ENCODE measurements at places on chromosomes 5 and 9. TPM values are rescaled to one million over a fixed set of nuclear protein-coding genes. Genes with fewer than 3 reads are reported as not detected.

GRCh38 chr5:158716668-158717067 lies 383.0 kb downstream of the EBF1 start:
- DNase-seq, result no peak

DNA sequence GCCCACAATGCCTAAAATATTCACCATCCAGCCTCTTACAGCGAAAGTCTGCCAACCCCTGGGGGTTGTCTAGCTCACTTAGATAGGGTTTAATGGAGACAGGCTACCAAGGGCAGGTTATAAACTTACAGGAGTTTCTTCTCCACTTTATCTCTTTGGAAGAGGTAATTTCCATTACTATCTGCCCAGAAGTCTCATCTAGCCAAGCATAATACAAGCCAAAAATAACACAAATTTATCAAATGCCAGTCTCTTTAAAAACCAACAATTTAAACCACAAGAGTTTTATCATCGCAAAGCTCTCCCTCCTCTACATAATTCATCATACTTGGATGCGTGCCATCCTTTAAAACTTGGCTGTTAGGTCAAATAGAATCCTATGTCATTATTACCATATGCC lies 6.2 kb downstream of the RBM22 start:
- no peak for DNase-seq

Gene SHOC1
- polyA plus RNA-seq, result 0.07 TPM

Gene ZBTB26
- polyA plus RNA-seq, result 9.6 TPM

- DNase-seq, result no peak
Observed at GRCh38 chr9:95049761-95050160, 267.7 kb downstream of the FANCC start.

Gene ZNF79
- 5.2 TPM for polyA plus RNA-seq

GRCh38 chr9:98256756-98257155 lies 1.3 kb upstream of the TBC1D2 start:
- no peak for DNase-seq

DNA sequence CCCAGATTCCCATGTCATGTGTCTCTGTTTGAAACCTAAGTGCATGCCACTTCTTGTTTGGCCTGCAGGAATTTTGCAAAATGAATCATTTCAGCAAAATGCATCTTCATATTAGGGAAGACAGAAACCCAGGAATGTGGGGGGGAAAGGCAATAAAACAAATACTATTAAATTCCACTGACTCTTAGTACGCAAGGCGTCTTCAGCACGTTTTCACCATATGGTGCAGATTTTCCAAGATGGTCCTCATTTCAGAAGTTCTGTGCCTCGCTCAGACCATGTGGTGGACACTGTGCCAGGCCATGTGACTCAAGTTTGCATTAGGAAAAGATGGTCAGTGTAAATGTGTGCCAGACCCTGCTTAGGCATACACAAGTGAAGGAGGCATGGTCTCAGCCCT lies 184.0 kb downstream of the ACTL7B start:
- no peak for DNase-seq

GRCh38 chr9:116411506-116411905 lies 257.9 kb downstream of the PAPPA start:
- DNase-seq, result no peak

- DNase-seq, result no peak
Observed at GRCh38 chr9:127106466-127106855, 16.0 kb downstream of the ANGPTL2 start.

DNA sequence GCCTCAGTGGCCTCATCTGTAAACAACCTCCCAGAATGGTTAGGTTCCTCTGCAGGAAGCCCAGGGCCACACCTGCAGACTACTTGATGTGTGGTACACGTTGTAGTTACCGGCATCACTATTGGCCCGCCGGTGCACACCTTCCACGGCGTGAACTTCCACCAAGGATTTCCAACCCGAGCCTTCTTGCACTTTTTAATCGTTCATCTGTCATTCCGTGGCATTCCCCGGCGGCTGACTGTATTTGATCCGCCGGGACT lies 5.3 kb upstream of the TRIM41 start:
- no peak for DNase-seq

Gene ADAMTS6
- polyA plus RNA-seq, result 21.3 TPM

- no peak for DNase-seq
Observed at GRCh38 chr5:68534131-68534940, 318.8 kb downstream of the PIK3R1 start.

- no peak for DNase-seq
Observed at GRCh38 chr5:147436596-147436995, 73.3 kb downstream of the DPYSL3 start.

- no peak for DNase-seq
Observed at GRCh38 chr5:174690271-174690670, 34.1 kb upstream of the MSX2 start.

GRCh38 chr9:37501957-37502596 lies 16.3 kb downstream of the POLR1E start:
- no peak for DNase-seq

DNA sequence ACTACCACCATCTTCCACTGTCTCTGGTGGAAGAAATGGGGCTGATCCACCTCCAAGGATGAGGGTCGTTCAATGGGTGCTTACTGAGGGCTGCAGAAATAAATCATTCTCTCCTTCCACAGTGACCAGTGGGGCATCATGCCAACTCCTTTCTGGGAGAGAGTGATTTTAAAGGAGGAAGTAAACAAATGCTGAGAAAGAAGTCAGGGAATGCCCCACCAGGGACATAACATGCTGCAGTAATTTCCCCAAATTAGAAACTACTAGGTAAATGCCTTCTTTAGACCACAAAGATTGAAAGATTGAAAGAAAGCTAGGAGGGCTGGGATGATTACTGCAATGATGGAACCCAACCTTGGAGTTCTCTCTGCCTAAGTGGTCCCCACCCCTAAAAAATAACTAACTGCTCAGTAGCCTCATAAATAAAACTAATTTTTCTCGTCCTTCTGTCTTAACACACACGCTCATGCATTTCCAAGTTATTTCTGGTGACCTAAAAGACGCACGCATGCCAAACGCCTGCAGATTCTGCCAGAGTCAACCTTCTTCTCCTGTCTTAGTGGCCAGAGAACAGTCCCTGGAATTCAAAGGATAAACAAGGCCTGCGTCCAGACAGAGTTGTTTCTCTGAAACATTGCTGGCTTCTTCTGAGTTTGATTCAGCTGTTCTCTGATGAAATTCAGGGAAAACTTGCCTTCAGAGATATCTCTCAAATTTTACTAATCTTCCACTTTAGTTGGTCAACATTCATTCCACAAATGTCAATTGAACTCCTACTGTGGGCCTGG lies 250.0 kb downstream of the NR3C1 start:
- peak; percentile 81 for DNase-seq

- DNase-seq, result no peak
Observed at GRCh38 chr5:14698495-14698894, 34.0 kb downstream of the OTULIN start.

Gene ADGRD2
- polyA plus RNA-seq, result not detected

GRCh38 chr9:76610011-76610352 lies 151.0 kb downstream of the GCNT1 start:
- DNase-seq, result no peak

GRCh38 chr5:81383867-81384266 lies 10.1 kb downstream of the ACOT12 start:
- no peak for DNase-seq

DNA sequence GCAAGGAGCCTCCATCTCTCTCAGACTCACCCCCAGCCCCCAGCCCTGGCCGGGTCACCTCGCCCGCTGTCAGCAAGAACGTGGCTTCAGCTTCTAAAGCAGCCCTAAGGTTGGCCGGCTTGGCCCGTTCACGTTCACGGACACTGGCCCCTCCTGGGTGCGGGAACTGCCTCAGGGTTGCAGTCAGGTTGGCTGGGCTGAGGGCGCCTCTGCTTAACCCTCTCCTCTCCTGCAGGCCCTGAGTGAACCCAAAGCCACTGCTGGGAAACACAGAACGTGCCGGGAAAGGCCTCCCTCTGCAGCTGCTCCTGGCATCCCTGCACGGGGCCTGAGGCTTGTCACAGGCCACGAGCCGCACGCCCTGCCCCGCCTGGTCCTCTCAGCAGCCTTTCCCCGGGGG lies 40.1 kb upstream of the UBAC1 start:
- DNase-seq, result no peak

- no peak for DNase-seq
Observed at GRCh38 chr5:118990582-118990981, 2.2 kb upstream of the DTWD2 start.

Gene SCGB3A2
- polyA plus RNA-seq, result not detected

DNA sequence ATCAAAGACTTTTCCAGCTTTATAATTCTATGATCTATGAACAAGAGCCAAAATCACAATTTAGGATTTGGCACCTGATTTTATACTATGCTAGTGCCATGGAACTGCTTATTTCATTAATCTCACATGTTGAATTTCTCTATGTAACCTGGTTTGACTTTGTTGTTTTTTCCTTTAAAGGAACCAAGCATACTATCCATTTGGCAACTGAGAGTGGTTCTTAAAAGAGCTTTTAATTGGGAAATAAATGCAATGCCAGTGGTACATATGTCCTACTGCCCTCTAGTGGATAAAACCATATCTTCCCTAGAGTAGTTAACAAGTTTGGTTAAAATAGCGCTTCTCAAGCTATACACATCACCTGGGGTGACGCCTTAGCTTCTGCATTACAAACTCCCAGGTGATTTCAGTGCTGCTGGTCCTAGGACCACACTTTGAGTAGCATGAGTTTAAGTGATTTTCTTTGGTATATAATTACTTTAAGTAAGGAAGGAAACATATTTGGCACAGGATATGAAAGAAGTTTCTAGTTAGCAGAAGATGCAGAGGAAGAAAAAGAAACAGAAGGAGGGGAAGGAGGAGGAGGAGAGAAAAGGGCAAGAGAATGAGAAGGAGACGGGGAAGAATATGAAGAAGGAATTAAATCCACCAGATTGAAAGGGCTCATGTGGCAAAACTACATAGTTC lies 56.8 kb downstream of the FGF10 start:
- DNase-seq, result peak; percentile 21

DNA sequence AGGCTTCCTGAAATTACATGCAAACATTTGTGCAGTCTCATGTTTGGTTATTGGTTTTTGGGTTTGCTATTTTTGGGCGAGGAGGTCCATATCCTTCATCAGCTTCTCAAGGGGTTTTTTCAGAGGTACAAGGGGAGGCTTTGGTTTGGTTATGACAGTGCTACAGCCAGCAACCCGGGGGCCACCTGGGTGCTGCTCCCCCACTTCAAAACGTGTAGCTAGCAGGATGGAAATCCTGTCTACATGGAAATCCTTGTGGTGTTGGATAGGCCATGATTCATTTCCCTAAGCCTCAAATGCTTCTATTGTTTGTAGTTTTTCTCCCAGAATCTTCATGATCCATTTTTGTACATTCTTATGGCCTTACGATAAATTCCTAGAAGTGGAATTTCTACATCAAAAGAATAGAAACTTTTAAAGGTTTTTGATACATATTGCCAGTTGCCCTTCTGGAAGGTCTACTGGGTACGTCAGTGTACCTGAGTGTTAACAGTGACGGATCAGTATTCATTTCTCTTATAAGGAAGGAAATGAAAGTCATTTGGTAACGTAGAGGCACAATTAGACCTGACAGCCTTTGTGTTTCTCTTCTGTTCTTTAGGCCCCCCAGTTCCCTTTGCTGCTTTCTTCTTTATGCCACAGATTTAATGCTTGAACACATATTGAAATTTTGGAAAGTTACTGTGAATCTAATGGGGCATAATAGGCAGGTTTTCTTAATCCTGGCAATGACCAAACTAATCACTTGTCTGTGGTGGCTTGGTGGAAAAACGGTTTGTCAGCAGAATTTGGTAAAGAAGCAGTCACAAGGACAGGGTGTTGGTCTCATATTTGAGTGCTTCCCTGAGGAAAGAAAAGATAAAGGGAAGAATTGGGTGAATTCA lies 69.7 kb upstream of the ABL1 start:
- DNase-seq, result no peak

- no peak for DNase-seq
Observed at GRCh38 chr9:137476856-137477255, 17.7 kb upstream of the NSMF start.

DNA sequence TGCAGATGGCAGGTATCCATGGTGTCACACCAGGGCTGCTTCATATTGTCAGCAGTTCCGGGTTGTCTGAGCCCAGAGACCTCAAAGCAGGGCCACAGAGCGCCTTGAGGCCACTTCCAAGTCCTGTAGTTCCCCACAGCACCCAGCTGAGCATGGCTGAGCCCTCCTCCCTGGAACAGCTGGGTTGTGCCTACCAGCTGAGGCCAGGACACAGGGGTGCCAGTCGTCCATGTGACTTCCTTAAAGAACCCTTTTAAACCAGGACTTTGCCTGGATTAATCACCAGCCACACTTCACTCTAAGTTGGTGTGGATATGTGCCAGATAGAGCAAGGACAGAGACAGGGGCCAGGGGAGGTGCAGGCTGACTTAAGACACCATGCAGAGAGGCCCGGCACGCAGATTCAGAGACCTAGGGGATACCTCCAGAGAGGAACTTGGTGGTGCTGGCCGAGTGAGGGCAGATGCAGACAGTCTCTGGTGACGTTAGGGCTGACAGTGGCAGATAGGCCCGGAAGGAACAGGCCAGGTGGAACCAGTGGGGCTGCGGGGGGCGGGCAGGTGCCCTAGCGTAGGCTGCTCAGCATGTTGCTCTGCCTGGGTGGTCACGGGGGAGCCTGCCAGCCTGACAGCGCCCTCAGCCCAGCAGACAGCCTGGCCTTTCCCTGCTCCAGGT lies 142.7 kb downstream of the CACNA1B start:
- DNase-seq, result no peak

Gene NMUR2
- polyA plus RNA-seq, result not detected

GRCh38 chr9:78678877-78679276 lies 382.0 kb downstream of the PSAT1 start:
- DNase-seq, result no peak

Gene ESM1
- 0.35 TPM for polyA plus RNA-seq

Gene IFNA21
- polyA plus RNA-seq, result not detected

- no peak for DNase-seq
Observed at GRCh38 chr5:8568858-8569257, 699.9 kb downstream of the MTRR start.

Gene IL9
- not detected for polyA plus RNA-seq

GRCh38 chr9:120931231-120932085 lies 4.9 kb upstream of the TRAF1 start:
- DNase-seq, result no peak

DNA sequence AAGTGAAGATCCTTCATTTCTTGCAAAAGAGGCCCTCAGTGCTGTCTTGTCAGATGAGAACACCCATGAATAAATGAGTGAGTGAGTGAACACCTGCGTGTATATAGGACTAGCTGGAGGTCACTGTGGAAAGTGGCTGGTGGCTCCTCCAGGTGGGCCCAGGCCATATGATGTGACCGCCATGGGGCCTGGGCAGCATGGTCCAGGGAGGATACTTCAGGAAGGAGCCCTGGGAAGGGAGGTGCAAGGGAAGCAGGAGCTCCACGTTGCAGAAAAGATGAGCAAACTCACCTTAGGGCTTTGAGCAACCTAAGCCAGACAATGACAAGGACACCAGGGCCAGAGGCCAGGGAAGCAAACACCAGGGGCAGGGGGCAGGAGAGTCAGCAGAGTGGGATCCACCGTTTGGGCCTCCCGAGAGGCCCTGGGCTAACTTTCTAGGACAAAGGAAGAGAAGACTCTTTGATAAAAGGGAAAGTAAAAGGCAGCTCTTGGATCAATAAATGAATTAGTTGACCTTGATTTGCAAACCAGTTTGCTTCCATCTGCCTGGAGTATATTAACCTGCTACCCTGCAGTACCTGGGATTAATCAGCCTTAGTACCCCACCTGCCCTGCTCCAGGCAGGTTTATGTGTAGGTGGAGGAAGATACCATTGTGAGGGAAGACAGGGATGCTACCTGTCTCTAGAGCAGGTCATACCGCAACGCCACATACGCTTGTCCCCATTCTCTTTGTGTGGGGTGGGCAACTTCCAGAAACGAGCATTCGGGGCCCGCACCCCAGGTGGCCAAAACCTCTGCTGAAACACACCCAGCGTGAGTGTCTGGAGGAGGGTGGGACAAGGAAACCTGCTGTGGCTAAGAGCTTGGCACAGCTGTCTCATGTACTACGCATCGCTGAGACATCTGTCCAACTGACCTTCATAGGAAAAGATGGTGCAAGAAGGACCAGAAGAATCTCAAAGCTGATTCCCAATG lies 51.4 kb upstream of the OLFM1 start:
- no peak for DNase-seq

Measured in AG04450 (cell line).